ENCODE measurements at places on chromosomes 3 and 15. TPM values are rescaled to one million over a fixed set of nuclear protein-coding genes. Genes with fewer than 3 reads are reported as not detected.

The SLC12A6 gene
- 62.0 TPM for total RNA-seq

The CACNA2D2 gene
- total RNA-seq = 4.1 TPM

The DPPA2 gene
- total RNA-seq = not detected

The UNC45A gene
- 62.6 TPM for total RNA-seq

The SLITRK3 gene
- total RNA-seq = 4.7 TPM

The SLC12A1 gene
- total RNA-seq = 2.2 TPM

The CD200 gene
- total RNA-seq = 57.6 TPM

The SACM1L gene
- total RNA-seq = 77.6 TPM

The RBP2 gene
- total RNA-seq = not detected

The APOD gene
- 3.8 TPM for total RNA-seq

The STAC gene
- 14.7 TPM for total RNA-seq

The TM2D3 gene
- 111 TPM for total RNA-seq

The UBE3A gene
- total RNA-seq = 245 TPM

The TRPM1 gene
- not detected for total RNA-seq

The ATP13A5 gene
- total RNA-seq = 0.63 TPM

The CEP70 gene
- total RNA-seq = 69.5 TPM

The IGSF11 gene
- total RNA-seq = 19.4 TPM

The ANKRD34C gene
- not detected for total RNA-seq

The RABL3 gene
- 10.0 TPM for total RNA-seq

The GNAT1 gene
- not detected for total RNA-seq

The TMOD2 gene
- 232 TPM for total RNA-seq

The ITIH4 gene
- 17.8 TPM for total RNA-seq

The NECTIN3 gene
- 119 TPM for total RNA-seq

The PIK3CA gene
- total RNA-seq = 77.6 TPM

The CRABP1 gene
- 5.3 TPM for total RNA-seq

The ONECUT1 gene
- total RNA-seq = not detected

The HOMER2 gene
- 61.7 TPM for total RNA-seq

The ZMYND10 gene
- total RNA-seq = 3.4 TPM

The WWTR1 gene
- total RNA-seq = 11.0 TPM

The CPLX3 gene
- 1.6 TPM for total RNA-seq

The LACTB gene
- 15.3 TPM for total RNA-seq

The MFGE8 gene
- 38.5 TPM for total RNA-seq

Data from parietal lobe (tissue), 2 donors.